ENCODE measurements at places on chromosomes 3 and 15.

DNA sequence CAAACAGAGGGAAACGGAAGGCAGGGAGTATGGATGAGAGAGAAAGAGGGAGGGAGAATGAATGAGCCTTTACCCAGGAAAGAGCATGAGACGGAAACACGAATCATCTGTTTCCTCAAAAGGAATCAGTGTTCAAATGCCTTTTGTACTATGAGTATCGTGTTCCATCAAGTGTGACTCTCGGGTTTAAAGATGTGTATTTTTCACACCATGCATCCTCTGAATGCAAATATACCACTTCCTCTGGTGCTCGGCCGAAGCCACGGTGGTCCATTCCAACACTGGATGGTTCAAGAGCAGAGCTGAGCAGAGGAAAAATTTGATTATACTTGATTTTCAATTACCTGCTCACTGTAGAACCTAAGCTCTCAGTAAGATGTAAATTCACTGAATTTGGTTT lies 505.1 kb downstream of the MECOM start:
- DNase-seq, result no peak

DNA sequence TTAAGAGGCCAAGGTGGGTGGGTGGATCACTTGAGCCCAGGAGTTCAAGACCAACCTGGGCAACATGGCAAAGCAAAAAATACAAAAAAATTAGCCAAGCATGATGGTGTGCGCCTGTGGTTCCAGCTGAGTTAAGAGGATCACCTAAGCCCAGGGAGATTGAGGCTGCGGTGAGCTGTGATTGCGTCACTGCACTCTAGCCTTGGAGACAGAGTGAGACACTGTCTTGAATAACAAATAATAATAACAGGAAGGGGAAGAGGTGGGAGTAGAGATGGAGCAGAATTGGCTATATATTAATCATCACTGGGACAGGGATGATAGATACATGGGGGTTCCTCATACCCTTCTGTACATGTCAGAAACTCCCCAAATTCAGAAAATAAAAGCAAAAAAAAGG lies 23.8 kb upstream of the NMB start:
- no peak for DNase-seq

- no peak for DNase-seq
Measured at GRCh38 chr15:88708655-88709054, 69.8 kb downstream of the ISG20 start.

- peak; percentile 34 for DNase-seq
Measured at GRCh38 chr3:140736863-140737460, 59.1 kb downstream of the TRIM42 start.

- no peak for DNase-seq
Measured at GRCh38 chr15:67407786-67408185, 113.1 kb upstream of the C15orf61 start.

DNA sequence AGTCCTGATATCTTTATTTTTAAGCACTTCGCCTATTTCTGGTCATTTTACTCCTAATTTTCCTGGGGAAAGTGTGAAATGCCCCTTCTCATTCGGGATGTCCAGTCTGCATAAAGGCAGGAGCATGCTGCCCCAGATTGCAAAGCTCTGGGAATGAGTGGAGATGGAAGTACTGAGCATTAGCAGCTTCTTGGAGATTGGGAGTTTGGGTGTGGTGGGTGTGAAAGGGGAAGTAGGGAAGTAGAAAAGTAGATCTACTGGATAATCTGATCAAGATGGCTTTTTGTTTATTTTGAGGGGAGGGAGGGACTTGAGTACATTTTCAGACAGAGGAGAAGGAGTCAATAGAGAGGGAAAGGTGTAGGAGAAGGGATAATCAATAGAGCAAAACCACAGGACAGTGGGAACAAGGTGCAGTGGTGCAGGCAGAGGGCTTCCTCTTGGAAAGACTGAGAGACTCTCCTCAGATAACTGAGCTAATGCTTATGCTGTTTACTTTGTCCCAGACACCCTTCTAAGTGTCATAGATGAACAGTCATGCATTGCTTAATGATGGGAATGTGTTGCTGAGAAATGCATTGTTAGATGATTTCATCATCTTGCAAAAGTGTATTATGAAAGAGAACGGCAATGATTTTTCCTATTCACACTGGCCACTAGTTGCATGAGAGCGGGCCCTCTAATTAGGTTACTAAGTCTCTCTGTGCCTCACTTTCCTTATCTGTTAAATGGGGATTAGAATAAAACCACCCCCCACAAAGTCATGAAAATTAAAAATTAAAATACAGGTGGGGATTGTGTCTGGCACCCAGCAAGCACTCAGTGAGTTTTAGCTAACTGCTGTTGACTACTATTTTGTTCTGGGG lies 45.5 kb downstream of the PHLDB2 start:
- DNase-seq, result no peak

DNA sequence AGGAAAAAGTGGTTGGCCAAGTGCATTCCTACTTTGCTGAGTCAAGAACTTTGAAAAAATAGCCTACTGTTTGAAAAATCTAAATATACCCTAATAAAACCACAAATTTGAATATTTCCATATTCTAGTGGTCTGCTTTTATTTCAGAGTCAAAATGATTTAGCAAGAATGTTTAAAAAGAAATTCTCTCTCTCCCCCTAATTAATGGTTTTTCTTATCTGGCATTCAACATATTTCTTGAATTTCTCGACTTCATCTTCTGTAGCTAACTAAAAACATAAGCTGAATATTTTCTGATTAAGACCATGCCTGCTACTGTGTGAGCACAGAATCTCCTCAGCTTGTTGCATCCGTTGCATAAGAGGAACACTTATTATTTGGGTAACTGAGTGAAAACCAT lies 563.5 kb upstream of the TBL1XR1 start:
- DNase-seq, result no peak

DNA sequence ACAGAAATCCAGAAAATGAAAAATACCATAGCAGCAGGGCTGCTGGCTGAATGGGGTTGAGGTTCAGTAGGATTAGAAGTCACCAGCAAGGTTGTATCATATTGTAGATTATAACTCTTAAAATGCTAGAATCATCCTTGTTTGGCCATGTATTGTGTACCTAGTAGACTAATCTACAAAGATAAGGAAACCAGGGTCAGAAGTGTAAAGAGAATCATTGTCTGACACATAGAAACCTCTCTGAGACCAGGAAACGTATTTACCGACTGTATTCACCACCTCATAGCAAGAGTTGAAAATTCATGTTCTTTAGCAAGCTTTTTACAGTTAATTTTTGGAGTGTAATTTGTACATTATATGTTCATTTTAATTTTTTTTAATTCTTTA lies 168.8 kb downstream of the ECT2 start:
- DNase-seq, result no peak

DNA sequence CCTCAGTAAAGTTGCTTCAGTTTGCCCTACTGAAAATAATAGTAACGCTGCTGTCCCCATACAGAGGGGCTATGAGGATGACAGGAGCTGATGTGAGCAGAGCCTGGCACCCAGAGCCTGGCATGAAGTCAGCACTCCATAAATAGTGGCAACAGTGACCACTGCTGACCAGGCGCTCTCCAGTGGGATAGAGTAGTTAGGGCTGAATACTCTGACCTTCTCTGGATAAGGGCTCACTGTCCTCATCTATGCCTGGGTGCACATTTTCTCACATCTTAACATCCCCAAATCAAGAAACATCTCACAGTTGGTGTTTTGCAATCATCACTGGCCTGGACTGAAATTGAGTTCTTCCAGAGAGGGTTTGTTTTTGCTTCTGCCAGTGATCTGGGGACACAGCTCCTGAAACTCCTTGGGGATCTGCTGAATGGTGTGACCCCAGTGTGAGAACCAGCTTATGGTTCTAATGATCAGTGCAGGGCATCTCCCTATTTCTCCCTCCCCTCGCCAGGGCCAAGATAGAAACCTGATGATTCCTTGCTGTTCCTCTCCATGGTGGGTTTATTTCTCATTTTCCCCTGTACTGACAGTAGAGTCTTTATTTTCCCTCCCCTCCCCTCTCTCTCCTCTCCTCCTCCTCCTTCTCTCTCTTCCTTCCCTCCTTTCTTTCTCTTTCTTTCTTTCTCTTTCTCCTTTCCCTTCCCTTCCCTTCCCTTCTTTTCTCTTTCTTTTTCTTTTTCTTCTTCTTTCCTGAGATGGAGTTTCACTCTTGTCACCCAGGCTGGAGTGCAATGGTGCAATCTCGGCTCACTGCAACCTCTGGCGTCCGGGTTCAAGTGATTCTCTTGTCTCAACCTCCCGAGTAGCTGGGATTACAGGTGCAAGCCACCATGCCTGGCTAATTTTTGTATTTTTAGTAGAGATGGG lies 3.5 kb upstream of the PCSK6 start:
- DNase-seq, result peak; percentile 13

- peak; percentile 63 for DNase-seq
Measured at GRCh38 chr3:197736010-197736490, 654 bp downstream of the RUBCN start.

All from GM10248 (cell line).